ENCODE measurements at places on chromosomes 12 and 14. TPM values are rescaled to one million over a fixed set of nuclear protein-coding genes. Genes with fewer than 3 reads are reported as not detected.
A peak's percentile ranks its signal among the peaks of the same experiment; 100 is the strongest.

DNA sequence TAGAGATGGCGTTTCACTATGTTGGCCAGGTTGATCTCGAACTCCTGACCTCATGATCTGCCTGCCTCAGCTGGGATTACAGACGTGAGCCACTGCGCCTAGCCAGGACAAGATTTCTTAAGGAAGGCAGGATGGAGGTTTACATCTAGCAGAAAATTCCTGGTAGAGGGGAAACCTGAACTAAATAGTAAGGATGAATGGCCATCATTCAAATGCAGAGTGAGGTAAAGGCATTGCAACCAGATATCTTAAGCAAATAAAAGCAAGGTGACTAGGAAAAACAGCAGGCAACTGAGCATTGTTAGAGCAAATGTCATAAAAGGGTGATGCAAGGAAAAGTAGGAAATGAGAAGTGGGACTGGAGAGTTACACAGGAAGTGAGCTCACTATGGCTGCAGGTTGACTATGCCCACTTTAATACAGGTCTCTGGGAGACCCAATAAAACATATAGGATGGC is 133.0 kb downstream of the SOX5 start:
- H3K27ac ChIP-seq, result no peak overlapping the region
- no peaks in the 10 kb centered on the region for H3K4me1 ChIP-seq
- no peaks in the 10 kb centered on the region for H3K27me3 ChIP-seq
- H3K36me3 ChIP-seq, result no peaks in the 10 kb centered on the region
- DNase-seq, result no peak
- no peak overlapping the region for H3K4me3 ChIP-seq

GRCh38 chr14:102019006-102019540 is 54.7 kb downstream of the DYNC1H1 start:
- no peak for DNase-seq
- no peak overlapping the region for H3K27ac ChIP-seq
- no peaks in the 10 kb centered on the region for H3K27me3 ChIP-seq
- H3K4me3 ChIP-seq, result no peak overlapping the region

DNA sequence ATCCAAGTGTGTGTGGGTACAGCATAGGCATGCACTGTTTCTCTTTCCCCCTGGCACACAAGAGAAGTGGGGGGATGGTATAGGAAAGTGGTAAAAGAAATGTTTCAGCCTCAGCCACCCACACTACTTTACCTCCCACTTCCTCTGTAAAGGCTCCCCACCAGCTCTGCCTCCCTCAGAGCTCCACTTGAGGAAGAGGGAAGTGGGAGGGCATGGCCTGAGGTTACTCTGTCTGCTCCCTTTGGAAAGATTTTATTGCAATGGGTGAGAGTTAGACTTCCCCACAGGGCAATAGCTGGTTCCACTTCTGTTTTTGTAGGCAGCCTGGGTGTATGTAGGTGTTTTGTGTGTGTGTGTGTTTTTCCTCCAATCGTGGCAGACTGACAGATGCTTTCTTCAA is 145.3 kb downstream of the SSPN start:
- no peaks in the 10 kb centered on the region for H3K27me3 ChIP-seq
- no peak for DNase-seq
- no peak overlapping the region for H3K4me3 ChIP-seq
- peaks cover 33% of the 10 kb centered on the region for H3K36me3 ChIP-seq
- H3K4me1 ChIP-seq, result no peaks in the 10 kb centered on the region

GRCh38 chr12:101001669-101002068 is 207.1 kb downstream of the ANO4 start:
- no peak overlapping the region for H3K27ac ChIP-seq
- DNase-seq, result no peak
- no peaks in the 10 kb centered on the region for H3K4me1 ChIP-seq
- H3K4me3 ChIP-seq, result no peak overlapping the region

GRCh38 chr12:116924558-116925453 is 14.1 kb downstream of the FBXW8 start:
- peaks cover 16% of the 10 kb centered on the region for H3K36me3 ChIP-seq
- peaks cover 68% of the 10 kb centered on the region for H3K4me1 ChIP-seq
- H3K4me3 ChIP-seq, result no peak overlapping the region
- peaks cover 12% of the 10 kb centered on the region for H3K27me3 ChIP-seq
- peak; percentile 67 for DNase-seq

- peaks cover 9% of the 10 kb centered on the region for H3K27me3 ChIP-seq
- no peaks in the 10 kb centered on the region for H3K4me1 ChIP-seq
- H3K27ac ChIP-seq, result no peak overlapping the region
- DNase-seq, result no peak
- no peak overlapping the region for H3K4me3 ChIP-seq
Measured at GRCh38 chr14:70011098-70011497, 131.9 kb downstream of the SMOC1 start.

Gene EPS8
- total RNA-seq, result 2.0 TPM
